ENCODE measurements at places on chromosomes 3 and 15. TPM values are rescaled to one million over a fixed set of nuclear protein-coding genes. Genes with fewer than 3 reads are reported as not detected.

Gene ST8SIA2
- total RNA-seq, result 18.2 TPM

Gene CNTN4
- 0.73 TPM for total RNA-seq

Gene AQP9
- 2.8 TPM for total RNA-seq

Gene GOLGA8T
- not detected for total RNA-seq
